ENCODE measurements at places on chromosomes 13 and 19.

DNA sequence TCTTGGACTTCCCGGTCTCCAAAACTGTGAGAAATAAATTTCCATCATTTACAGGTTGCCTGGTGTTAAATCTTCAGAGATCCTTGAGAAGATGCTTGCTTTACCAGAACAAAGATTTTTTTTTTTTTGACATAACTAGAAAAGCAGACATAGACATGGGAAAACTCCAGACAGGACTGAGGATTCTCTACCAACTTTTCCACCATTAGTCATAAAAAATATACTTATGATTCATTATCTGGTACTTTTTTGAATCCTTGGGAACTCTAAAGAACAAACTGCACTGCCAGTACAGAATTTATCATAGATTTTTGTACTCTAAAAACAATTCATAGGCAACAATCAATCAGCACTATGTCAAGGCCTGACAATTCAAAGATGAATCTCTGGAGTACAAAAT lies 487.6 kb downstream of the EFNB2 start:
- no peak for DNase-seq

DNA sequence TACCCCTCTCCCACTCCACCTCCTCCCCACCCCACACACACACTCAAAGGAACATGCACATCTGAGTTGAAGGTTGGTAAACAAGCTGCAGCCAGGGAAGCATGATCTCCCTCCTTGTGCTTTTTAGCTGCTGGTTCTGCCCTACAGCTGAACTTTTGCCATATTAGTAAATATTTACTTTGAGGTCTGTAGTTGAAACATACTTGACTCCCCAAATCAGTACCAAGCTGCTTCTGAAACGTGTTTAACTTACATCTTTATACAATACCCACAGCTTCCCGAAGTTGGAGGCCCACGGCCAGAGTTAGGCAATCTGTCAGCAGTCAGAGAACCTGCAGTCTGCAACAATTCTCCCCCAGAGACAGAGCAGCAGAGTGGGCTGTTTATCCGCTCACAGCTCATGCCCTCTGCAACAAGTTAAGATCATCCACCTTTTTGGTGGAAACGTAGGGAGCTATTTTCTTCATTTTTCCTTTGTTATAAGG lies 1.5 kb upstream of the PCDH20 start:
- no peak for DNase-seq

DNA sequence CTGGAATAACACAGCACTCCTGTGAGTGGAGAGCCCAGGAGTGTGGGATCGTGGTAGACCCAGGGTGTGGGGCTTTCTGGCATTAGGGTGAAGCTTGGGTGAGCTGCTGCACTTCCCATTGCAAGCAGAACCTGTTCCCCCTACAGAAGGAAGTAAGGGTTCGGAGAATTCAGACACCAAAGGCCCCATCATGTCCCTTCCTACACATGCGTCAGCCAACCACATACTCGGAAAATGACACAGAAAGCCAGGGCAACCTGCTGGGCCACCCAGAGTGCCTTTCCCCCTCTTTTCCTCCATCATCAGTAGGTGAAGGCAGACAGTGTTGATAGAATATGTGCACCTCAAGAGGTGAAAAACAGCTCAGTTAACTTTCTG lies 42.9 kb downstream of the GGACT start:
- DNase-seq, result no peak

- no peak for DNase-seq
Measured at GRCh38 chr13:45297456-45298205, 43.4 kb downstream of the TPT1 start.

DNA sequence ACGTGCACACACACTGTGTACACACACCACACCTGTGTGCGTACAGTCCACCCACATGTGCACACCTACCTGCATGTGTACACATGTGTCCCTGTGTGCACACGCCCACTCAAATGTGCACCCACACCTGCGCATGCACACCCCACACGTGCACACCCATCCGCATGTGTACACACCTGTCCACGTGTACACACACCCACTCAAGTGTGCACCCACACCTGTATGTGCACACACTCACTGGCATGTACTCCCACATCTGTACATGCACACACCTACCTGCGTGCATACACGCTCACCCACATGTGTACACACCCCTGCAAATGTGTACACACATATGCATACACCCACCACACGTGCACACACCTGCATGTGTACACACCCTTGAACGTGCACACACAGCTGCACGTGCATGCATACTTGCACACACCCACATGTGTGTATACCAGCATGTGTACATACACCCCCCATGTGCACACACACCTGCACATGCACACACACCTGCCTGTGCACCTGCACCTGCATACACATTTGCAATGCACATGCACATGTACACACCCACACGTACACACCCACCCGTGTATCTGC lies 10.6 kb downstream of the PKN1 start:
- no peak for DNase-seq

- no peak for DNase-seq
Measured at GRCh38 chr13:107301724-107302374, 733.9 kb upstream of the ARGLU1 start.

- no peak for DNase-seq
Measured at GRCh38 chr19:27759896-27760295, 1453.1 kb downstream of the UQCRFS1 start.

GRCh38 chr13:77637588-77637987 lies 59.9 kb upstream of the SLAIN1 start:
- no peak for DNase-seq

- no peak for DNase-seq
Measured at GRCh38 chr19:14437578-14438140, 4.6 kb downstream of the PKN1 start.

GRCh38 chr19:30423481-30423880 lies 51.3 kb downstream of the ZNF536 start:
- no peak for DNase-seq

- DNase-seq, result no peak
Measured at GRCh38 chr13:63435667-63436324, 2020.1 kb upstream of the PCDH20 start.

- no peak for DNase-seq
Measured at GRCh38 chr13:29861694-29862110, 11.3 kb upstream of the UBL3 start.

- no peak for DNase-seq
Measured at GRCh38 chr19:11949201-11949600, 15.6 kb upstream of the ZNF763 start.

DNA sequence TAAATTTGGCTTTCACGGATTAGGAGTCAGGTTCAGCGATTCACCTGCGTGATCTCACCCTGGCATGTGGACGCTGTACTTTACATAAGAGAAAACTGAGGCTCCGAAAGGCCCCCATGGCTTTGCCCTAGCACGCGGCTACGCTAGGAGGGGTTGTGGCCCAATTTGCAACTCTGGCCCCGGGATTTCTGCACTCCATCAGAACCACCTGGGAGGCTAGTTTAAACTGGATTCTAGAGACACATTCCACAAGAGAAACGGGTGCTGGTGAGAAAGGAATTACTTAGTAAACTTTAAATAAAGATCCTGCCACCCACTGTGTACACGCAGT lies 6.2 kb downstream of the BCL3 start:
- DNase-seq, result no peak

- DNase-seq, result no peak
Measured at GRCh38 chr13:95338905-95339304, 37.7 kb upstream of the ABCC4 start.

GRCh38 chr19:2371656-2372055 lies 11.6 kb downstream of the TMPRSS9 start:
- no peak for DNase-seq

GRCh38 chr19:10747271-10747670 lies 29.4 kb downstream of the DNM2 start:
- DNase-seq, result no peak

- DNase-seq, result no peak
Measured at GRCh38 chr13:31798189-31798588, 58.9 kb downstream of the RXFP2 start.

GRCh38 chr13:42969565-42970172 lies 22.4 kb downstream of the EPSTI1 start:
- peak; percentile 76 for DNase-seq

GRCh38 chr19:11434703-11435056 lies 241 bp downstream of the ODAD3 start:
- no peak for DNase-seq

- no peak for DNase-seq
Measured at GRCh38 chr13:39820606-39821005, 165.1 kb downstream of the COG6 start.

GRCh38 chr13:48562296-48563066 lies 29.6 kb upstream of the RCBTB2 start:
- peak; percentile 37 for DNase-seq

- DNase-seq, result no peak
Measured at GRCh38 chr13:24741016-24741662, 22.8 kb upstream of the RNF17 start.

DNA sequence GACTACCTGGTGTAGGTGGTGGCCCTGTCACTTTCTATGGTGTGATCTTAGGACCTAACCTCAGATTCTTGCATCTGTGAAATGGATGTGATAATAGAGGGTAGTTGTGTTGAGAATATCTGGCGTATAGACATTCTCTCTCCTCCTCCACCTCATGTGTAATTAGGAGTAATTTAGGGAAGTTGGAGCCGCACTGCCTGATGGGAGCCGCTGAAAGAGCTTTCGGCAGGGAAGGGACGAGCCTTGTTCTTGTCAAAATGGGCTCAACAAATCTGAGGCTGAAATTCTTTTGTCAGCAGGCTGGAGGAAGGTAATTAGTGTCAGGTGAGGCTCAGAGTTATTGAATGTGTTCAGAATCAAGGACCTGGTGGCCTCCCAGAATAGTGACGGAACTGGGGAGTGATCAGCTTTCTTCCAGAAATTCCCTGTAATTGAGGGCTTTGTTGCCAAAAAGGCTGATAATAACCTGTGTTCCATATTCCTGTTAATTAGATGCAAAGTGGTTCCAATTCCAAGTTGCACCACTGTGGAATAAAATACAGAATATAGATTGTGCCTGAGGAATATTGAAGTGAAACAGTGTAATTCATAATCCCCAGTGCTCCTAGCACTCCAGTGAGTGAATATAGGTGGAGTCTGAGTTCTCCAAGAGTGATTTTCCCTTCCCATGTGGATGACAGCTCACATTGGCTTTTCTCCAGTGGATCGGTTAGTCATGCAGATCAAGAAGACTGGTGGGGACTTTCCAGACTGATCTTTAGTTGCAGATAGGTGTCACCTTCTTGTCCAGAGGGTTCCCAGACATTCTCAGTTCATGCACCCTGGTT lies 47.5 kb downstream of the SPATA13 start:
- DNase-seq, result no peak

GRCh38 chr13:59701261-59701660 lies 462.5 kb downstream of the DIAPH3 start:
- no peak for DNase-seq

DNA sequence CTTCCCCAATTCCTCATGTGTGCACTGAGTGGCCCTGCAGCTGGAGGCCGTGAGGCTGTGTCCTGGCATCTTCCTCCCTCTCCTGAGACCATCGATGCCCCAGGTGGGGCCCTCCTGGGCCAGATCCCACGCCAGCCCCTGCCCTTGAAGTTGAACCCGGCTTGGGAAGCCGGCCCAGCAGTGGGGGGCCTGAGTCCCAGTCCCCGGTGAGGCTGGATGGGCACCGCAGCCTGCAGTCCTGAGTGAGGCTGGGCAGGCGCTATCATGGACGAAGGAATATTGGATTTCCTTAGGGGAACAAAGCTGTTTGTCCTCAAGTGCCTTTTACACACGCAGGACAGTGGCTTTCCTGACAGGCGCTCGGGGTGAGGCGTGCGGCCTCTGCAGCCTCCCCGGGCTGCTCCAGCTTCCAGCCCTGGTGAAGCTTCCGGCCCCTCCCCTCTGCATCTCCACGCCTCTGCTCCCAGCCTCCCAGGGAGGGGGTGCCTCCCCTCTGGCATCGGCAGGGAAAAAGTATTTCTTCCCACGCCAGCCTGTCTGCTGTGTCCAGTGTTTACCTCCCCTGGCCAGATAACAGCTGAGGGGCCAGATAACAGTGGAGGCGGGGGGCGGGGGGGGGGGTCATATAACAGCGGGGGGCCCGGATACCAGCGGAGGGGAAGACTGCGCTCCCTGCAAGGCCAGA lies 159.5 kb downstream of the KDM4B start:
- DNase-seq, result no peak
